ENCODE measurements at places on chromosomes 3 and 15.

DNA sequence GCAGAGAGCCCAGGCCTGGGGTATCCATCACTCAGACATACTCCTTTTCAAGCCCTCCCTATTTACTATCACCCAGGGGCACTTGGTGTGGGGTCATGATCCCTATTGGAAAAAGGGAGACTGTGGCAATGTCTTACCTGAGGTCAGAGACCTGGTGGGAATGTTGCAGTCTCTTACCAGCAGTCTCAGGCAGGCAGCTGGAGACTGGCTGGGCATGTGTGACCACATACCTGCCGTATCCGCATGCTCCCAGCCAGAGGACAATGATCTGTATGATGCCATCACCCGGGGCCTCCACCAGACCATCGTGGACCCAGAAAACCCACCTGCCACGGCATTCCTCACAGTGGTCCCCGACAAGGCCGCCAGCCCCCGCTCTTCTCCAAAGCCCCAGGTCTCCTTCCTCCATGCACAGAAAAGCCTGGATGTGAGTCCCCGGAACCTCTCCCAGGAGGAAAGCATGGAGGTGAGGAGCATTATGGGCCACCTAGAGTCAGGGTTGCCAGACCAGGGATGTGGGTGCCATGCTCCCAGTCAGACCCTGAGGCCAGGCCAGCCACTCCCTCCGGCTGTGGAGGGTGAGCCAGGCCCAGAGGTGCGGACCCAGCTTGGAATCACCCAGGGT lies 5.9 kb downstream of the SH2D7 start:
- H3K4me1 ChIP-seq: peaks cover 10% of the 10 kb centered on the region
- H3K4me3 ChIP-seq: no peak overlapping the region
- DNase-seq: no peak
- H3K27me3 ChIP-seq: no peaks in the 10 kb centered on the region

- no peak for DNase-seq
- no peaks in the 10 kb centered on the region for H3K36me3 ChIP-seq
- peaks cover 37% of the 10 kb centered on the region for H3K27me3 ChIP-seq
- no peaks in the 10 kb centered on the region for H3K4me1 ChIP-seq
- H3K27ac ChIP-seq: no peak overlapping the region
- H3K4me3 ChIP-seq: no peak overlapping the region
Measured at GRCh38 chr15:99210334-99210733, 39.0 kb downstream of the TTC23 start.

DNA sequence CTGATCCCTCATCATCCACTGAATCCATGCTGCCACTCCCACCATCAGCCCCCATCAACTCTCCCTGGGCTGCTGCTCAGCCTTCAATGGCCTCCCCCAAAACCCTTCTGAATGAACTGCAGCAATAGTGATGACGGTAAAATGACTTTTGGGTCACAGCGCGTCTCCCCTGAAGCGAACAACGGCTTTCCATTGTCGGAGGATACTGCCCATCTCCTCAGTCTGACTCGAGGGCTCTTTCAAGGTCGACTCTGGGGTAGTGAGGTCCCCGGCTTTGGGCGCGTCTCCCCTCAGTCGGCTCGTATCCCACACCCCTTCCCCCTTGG lies 57.2 kb upstream of the ZBTB38 start:
- H3K36me3 ChIP-seq: peaks cover 11% of the 10 kb centered on the region
- DNase-seq: no peak
- H3K27me3 ChIP-seq: no peaks in the 10 kb centered on the region
- H3K27ac ChIP-seq: peak overlapping the region; percentile 94

DNA sequence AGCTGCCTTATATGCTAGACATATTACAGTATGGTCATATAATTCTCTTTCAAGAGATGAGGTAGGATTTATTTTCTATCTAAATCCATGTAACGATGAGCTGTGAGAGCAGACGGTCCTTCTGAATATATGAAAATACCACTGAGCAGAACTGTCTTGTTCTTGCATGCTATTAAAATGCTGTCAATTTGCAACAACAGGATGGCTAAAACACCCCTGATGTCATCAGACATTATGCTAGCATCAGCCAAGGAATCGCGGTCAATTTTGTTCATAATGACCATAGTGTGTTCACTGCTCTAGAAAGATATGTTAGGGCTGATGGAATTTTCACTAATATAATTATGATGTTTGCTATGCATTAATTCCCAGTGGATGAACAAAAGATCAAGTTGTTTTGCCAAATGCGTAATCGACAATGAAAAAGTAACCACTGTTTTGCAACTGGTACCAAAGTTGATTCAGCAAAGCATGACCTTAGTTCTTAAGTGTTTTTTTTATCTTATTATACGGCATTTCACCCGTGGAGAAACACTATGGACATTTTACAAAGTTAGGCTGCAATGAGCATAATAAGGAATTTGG lies 765.4 kb upstream of the NR2F2 start:
- H3K36me3 ChIP-seq: peaks cover 2% of the 10 kb centered on the region
- H3K4me3 ChIP-seq: no peak overlapping the region
- DNase-seq: no peak
- H3K27ac ChIP-seq: no peak overlapping the region

DNA sequence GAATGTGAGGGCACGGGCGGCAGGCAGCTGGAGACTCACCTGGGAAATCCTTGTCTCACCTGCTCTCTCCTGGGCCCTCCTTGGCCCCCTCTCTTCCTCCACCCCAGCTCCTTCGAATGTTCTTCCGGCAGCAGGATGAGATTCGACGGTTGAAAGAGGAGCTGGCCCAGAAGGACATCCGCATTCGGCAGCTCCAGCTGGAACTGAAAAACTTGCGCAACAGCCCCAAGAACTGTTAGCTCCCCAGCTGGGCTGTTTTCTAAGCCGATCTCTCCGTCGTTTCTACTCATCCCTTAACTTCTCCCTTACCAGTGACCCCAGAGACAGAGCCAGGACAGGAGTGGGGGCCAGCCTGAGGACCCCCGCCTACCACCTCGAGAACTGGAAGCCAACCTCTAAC lies 95.0 kb downstream of the ANP32A start:
- H3K27me3 ChIP-seq: peaks cover 13% of the 10 kb centered on the region
- H3K4me1 ChIP-seq: no peaks in the 10 kb centered on the region
- H3K4me3 ChIP-seq: no peak overlapping the region

- H3K27ac ChIP-seq: no peak overlapping the region
- no peaks in the 10 kb centered on the region for H3K27me3 ChIP-seq
- H3K4me1 ChIP-seq: no peaks in the 10 kb centered on the region
- no peak overlapping the region for H3K4me3 ChIP-seq
- no peaks in the 10 kb centered on the region for H3K36me3 ChIP-seq
Measured at GRCh38 chr3:55434789-55435188, 52.3 kb downstream of the WNT5A start.

DNA sequence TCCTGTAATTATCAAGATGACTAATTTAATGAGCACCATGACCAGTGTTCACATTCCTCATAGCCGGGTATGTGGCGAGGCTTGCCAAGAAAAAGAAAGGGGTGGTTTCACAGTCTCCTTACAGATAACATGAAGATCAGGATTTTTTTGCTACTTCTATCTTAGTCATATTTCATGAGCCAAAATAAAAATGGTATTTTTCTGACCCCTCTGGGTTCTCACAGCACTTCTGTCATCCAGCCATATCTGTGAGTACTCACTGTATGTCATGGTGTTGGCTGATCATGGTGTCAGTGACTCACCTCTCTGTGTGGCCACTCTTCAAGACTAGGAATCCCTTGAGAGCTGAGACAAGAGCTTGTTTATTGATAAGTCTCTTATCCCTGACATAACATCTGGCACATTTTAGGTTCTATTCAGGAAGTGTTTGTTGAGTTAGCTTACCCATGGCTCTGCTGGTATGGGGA lies 130.5 kb upstream of the LMCD1 start:
- H3K4me3 ChIP-seq: no peak overlapping the region
- no peak overlapping the region for H3K27ac ChIP-seq
- no peak for DNase-seq
- H3K27me3 ChIP-seq: peaks cover 16% of the 10 kb centered on the region
- H3K4me1 ChIP-seq: no peaks in the 10 kb centered on the region

DNA sequence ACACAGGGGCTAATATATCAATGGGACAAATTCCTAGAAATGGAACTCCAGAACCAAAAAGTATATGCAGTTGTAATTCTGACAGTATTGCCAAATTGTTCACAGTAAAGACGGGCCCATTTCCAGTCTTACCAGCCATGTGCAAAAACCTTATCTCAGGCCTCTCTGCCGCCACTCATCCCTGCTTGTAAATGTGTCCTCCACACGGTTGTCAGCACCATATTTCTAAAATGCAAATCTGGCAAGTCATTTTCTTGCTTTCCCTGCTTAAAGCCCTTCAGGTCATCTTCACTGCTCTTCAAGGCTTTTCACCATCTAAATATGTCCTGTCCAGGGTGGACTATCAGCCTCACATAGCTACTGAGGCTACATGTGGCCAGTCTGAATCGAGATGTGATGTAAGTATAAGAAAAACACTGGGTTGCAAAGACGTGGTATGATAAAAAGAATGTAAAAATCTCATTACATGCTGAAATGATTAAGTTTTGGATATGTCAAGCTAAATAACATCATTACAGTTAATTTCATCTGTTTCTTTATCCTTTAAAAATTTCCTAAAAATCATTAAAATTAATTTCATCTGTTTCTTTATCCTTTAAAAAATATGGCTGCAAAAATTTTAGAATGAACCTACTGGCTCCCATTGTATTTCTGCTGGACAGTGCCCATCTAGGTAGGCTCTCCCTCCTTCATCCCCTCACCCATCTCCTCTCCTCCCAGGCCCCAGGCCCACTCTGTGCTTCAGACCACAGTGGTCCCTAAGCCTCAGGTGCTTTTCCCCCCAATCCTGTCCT lies 980 bp downstream of the PARP9 start:
- peaks cover 52% of the 10 kb centered on the region for H3K36me3 ChIP-seq
- H3K4me1 ChIP-seq: peaks cover 52% of the 10 kb centered on the region
- DNase-seq: no peak
- H3K27me3 ChIP-seq: no peaks in the 10 kb centered on the region
- H3K27ac ChIP-seq: peak overlapping the region; percentile 97
- H3K4me3 ChIP-seq: peak overlapping the region; percentile 92

GRCh38 chr3:50519471-50520089 lies 16.1 kb upstream of the CACNA2D2 start:
- peaks cover 12% of the 10 kb centered on the region for H3K27me3 ChIP-seq
- peak; percentile 72 for DNase-seq

GRCh38 chr3:17166369-17166768 lies 281.6 kb downstream of the PLCL2 start:
- H3K4me3 ChIP-seq: no peak overlapping the region
- no peak overlapping the region for H3K27ac ChIP-seq
- H3K36me3 ChIP-seq: peaks cover 5% of the 10 kb centered on the region
- DNase-seq: no peak

GRCh38 chr3:131453533-131453932 lies 49.2 kb downstream of the MRPL3 start:
- H3K4me1 ChIP-seq: no peaks in the 10 kb centered on the region
- H3K4me3 ChIP-seq: no peak overlapping the region
- H3K27me3 ChIP-seq: peaks cover 7% of the 10 kb centered on the region
- no peak overlapping the region for H3K27ac ChIP-seq

Measured in effector memory CD8-positive, alpha-beta T cell (primary cell).